ENCODE measurements at places on chromosomes 4 and X.

DNA sequence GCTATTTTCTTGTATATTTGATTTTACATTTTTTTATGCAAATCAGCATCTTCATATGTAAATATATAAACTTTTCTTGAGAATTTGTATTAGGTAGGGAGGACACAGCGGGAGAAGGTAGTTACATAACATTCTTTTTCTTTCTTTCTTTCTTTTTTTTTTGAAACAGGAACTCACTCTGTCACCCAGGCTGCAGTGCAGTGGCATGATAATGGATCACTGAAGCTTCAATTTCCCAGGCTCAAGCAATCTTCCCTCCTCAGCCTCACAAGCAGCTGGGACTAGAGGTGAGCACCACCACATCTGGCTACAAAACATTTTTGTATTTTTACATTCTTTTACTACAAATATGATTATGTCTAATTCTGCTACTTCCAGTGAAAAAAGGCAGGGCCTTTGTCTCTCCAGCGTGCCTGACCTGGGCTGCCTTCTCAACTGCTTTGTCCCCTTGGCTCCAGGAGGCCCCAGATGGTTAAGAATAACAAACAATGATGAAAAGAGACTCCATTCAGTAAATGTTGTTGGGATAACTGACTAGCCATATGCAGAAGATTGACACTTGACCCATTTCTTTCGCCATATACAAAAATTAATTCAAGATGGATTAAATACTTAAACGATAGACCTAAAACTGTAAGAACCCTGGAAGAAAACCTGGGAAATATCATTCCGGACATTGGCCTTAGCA lies 46.5 kb upstream of the FAT4 start:
- DNase-seq = no peak

DNA sequence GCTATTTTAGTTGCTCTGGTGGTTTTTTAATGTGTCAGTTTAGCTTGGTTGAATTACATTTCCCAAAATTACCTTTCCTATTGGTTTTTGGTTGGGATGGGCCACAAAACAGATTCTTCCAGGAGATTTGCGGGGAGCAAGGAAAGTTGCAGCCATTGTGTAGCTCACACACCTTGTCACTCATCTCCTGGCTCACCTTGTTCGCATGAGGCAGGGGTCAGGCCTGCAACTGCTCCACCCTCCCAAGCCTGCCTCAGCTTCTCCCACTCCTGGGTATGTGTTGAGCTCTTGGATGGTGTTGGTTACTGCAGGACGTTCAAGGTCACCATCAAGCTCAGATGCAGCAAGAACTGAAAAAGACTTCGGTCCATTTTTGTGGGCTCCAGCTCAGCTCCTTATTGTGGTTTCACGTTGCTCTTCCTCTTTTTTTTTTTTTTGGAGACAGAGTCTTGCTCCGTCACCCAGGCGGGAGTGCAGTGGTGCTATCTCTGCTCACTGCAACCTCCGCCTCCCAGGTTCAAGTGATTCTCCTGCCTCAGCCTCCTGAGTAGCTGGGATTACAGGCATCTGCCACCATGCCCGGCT lies 95.6 kb upstream of the METTL14 start:
- no peak for DNase-seq

GRCh38 chr4:92255920-92256244 lies 47.9 kb upstream of the GRID2 start:
- DNase-seq = no peak

DNA sequence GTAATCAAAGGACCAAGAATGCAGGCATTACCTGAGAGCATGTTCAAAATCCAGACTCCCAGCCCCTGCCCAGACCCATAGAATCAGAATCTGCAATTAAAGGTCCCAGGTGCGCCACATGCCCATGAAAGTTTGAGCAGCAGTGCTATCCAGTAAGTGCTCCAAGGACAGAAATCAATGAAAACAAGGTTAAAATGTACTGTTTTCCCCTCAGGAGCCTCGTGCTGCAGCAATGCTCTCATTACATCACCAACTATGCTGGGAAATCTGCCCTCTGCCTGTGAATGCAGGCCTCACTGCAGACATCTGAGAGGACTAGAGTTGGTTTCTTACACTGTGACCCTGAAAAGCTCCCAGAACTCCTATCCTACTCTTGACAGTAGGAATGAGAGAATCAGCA lies 21.1 kb downstream of the ANXA5 start:
- no peak for DNase-seq

GRCh38 chr4:92304121-92304520 lies 355 bp downstream of the GRID2 start:
- DNase-seq = no peak

GRCh38 chr4:73068491-73069337 lies 802 bp downstream of the COX18 start:
- DNase-seq = no peak
